ENCODE measurements at places on chromosomes 4 and X.

- no peak for DNase-seq
These were observed 516 bp downstream of the SGMS2 start for GRCh38 chr4:107825072-107825824.

GRCh38 chr4:140091305-140091704, 62.7 kb downstream of the MAML3 start:
- DNase-seq, result no peak

- DNase-seq, result no peak
These were observed 108.3 kb downstream of the TBC1D19 start for GRCh38 chr4:26692014-26692726.

DNA sequence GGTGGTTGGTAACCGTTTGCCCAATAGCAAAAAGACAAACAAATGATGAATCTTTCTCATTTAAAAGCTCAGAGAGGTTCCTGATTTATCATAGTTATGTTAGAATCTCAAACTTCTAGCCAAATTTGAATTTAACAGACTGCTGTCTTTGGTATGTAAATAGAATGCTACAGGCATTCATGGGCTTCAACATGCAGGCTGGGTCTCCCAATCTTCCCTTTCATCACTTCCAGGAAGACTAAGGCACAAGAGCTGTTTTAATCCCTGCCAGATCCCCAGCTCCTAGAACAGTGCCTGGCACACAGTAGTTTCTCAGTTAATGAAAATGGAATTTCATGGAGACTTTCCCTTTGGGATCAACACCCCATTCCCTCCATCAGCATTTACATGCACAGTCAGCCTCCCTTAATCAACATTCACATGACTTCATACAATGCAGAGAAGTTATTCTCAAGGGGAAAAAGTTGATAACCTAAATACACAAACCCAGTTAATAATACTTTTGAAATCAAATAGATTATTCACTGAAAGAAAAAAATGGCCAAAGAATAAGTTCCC, 107.6 kb upstream of the C1QTNF7 start:
- DNase-seq, result no peak

GRCh38 chr4:119671205-119671604, 42.6 kb upstream of the PDE5A start:
- DNase-seq, result no peak

All from NCI-H345 (cell line).